Activated gamma-delta T cell treated with Interleukin-2 at 50 U/mL for 16 hours (primary cell): ENCODE measurements at places on chromosomes 6 and 20.

- no peak for DNase-seq
Measured at GRCh38 chr6:71290611-71291010, 2.0 kb downstream of the OGFRL1 start.

- no peak for DNase-seq
Measured at GRCh38 chr6:113414511-113414910, 442.6 kb upstream of the MARCKS start.

DNA sequence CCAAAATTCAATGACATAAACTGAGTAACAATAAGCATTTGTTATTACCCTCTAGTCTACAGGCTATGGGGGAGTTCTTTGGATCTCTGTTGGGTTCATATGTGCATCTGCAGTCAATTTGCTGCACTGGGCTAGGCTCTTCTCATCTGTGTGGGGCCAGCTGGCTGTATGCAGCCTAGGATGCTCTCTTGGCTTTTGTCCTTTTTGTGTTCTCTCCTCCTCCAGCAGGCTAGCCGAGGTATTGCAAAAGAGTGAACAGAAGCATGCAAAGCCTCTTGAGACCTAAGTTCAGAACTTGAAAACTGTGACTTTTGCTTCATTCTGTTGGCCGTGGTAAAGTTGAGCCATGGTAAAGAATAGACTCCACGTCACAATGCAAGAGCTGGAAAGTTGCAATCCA lies 62.8 kb upstream of the FOXO3 start:
- no peak for DNase-seq

DNA sequence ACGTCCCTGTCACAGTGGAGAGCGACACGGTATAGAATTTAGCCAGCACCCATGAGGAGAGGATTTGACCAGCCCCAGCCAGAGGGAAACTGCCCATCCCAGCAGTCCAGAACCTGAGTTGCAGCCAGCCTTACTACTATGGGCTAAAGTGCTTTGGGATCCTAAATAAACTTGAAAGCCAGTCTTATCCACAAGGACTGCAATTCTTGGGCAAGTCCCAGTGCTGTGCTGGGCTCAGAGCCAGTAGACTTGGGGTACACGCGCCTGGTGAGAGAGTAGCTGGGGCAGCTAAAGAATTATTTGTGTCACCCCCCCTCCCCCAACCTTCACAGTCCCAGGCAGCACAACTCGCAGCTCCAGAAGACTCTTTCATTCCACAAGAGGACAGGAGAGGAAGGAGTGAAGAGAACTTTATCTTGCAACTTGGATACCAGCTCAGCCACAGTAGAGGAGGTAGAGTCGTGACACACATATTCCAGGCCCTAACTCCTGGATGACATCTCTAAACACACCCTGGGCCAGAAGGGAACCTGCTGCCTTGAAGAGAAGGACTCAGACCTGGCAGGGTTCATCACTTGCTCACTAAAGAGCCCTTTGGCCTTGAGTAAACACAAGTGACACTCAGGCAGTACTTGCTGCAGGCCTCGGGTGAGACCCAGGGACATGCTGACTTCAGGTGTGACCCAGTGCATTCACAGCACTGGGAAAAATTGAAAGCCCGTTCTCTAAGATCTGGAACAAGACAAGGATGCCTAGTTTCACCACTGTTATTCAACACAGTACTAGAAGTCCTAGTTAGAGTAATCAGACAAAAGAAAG lies 100.3 kb downstream of the REV3L start:
- DNase-seq = no peak

GRCh38 chr6:31972709-31973350 lies 892 bp upstream of the DXO start:
- DNase-seq = no peak

DNA sequence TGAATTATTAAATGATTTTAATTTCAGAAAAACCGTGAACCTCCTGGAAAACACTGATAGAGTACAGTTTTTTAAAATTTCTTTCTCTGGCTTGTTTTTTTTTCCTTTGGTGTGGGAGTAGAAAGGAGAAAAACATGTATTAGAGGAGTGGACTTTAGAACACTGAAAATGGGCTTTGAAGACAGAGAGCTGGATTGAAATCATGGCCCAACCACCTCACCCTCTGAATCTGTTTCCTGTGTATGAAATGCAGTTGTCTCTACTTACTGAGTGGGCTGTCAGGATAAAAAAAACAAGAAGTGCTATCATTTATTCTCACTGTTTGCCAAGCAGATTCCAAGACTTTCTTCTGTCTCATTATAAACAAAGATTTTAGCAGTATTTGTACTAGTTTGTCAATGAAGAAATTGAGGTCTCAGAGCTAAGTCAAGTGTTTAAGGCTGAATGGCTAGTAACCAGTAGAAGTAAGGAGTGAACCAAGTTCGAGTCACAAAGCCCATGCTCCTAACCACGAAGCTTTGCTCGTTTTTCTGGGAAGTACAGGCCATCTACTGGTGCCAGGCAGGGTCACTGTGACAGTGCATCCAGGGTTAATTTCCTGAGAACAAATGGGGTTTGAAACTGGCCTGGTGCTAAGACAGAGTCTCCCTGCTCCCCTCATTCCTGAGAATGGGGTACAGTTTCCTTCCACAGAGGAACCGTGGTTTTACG lies 256.4 kb downstream of the TMEM242 start:
- DNase-seq = no peak

- DNase-seq = no peak
Measured at GRCh38 chr20:1646975-1647431, 10.6 kb downstream of the SIRPG start.

GRCh38 chr20:42492290-42492689 lies 697.4 kb downstream of the PTPRT start:
- no peak for DNase-seq

DNA sequence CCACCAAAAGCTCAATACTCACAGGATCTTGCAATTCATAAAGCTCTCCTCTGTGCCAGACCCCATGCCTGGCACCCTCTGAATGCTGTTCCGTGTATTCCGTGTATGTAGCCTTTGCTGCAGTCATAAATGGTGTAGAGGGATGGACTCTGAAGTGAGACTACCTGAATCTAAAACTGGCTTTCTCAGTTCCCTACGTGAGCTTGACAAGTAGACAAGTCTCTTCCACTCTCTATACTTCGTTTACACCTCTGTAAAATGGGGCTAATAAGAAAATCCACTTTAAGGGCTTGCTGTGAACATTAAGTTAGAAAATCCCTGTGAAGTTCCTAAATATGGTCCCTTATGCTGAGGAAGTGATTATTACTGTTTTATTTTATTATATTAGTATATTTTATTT lies 31.5 kb downstream of the PPP1R16B start:
- no peak for DNase-seq

- DNase-seq = no peak
Measured at GRCh38 chr20:57714409-57715267, 4.8 kb upstream of the PMEPA1 start.

DNA sequence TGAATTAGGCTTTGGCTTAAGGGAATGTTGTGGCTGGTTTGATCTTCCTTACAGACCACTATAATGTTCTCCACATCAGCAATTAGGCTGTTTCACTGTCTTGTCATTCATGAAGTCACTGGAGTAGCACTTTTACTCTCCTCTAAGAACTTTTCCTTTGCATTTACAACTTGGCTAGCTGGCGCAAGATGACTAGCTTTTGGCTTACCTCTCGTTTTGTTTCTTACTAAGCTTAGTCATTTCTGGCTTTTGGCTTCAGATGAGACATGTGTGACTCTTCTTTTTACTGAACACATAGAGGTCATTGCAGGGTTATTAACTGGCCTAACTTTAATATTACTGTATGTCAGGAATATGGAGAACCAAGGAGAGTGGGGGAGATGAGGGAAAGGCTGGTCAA lies 143.2 kb downstream of the PTCHD4 start:
- no peak for DNase-seq

DNA sequence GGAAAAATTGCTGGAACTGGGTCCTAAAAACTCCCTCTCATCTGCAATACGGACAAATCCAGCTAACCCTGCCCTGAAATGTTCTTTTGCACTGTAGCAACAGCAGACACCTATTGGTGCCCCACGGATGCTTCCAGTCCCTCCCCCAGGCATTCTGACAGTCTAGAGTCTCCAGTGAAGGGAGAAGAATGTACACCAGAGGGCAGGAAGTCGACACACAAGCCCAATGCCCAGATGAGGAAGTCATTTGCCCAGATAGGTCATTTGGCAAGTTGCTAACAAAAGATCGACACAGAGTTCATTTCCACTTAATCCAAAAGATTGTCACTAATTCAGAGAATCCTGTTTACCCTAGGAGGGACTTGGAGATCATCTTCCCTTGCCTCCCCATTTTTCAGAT lies 293.0 kb upstream of the PRDM1 start:
- DNase-seq = no peak

GRCh38 chr6:133705066-133705465 lies 183.8 kb upstream of the TCF21 start:
- DNase-seq = no peak

GRCh38 chr20:48281501-48281900 lies 496.2 kb upstream of the SULF2 start:
- DNase-seq = no peak

GRCh38 chr6:42315259-42315990 lies 97.8 kb upstream of the MRPS10 start:
- DNase-seq = no peak

- no peak for DNase-seq
Measured at GRCh38 chr6:159650314-159650713, 42.7 kb downstream of the SOD2 start.

DNA sequence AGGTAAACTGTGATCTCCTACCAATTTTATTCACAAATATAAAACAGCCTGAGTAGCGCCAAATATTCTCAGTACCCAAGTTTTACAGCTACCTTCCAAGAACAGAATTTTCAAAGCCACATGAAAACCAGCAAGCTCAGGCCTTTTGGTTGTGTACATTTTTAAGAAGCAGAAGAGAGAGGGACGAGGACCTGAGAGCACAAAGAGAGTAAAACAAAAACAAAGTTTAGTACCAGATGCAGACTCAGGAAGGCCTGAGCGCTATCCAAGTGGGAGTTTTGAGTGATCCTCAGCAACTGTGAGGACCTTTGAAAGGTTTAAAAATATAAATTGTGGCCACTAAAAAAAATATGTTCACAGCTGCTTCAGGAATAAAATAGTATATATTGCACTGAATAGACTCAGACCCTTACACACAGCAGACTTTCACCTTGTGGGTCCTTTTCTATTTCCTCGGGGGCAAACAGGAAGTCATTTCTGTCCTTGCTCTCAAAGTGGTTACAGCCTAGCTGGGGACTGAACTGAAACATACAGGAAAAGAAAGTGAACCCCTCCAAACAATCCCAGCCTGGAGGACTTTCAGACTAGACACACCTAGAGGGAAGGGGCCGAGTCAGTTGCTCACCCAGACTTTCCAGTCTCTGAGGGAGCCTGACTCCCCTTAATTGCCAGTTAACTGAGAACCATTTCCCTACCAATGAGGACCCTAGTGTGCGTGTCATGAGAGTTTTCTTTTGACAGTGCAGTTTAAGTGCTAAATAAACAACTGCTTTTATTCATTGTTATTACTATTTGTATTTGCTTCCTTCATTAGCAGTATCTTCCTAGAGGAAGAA lies 48.5 kb upstream of the NT5E start:
- DNase-seq = no peak

DNA sequence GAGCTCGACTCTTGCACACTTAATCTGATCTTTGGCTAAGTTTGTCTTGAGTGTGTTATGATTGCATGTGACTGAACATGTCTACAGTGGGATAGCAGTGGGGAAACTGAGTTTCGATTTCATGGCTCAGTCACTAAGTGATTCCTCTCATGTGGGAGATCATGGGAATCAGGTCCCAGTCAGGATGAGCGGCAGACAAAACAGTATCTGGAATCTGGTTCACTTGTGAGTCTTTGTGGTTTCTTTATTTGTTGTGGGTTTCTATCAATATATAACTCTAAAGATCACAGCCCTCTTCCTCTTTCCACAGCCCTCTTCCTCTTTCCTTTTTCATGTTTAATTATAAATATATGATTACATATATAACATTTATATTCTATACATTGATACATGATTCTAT lies 4.0 kb downstream of the RPP21 start:
- DNase-seq = no peak

GRCh38 chr6:170221052-170221752 lies 69.7 kb downstream of the DLL1 start:
- no peak for DNase-seq

DNA sequence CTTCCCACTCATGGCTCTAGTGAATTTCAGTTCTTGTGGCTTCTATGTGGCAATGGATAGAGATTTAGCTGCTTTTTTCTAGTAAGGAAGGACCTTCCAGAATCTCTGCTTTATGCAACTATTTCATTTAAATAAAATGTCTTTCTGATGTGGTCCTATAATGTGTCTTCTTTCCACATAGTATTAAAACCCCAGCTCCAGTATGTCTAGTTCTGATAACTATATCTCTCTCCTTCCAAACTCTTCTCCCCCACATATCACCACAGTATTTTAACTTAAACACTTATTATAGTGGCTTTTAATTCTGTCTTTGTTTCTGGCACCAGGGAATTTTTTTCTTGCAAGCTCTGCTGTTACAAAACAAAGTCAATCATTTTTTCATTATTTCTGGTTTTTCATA lies 40.6 kb upstream of the SUMO4 start:
- no peak for DNase-seq
